ENCODE measurements at places on chromosomes 4 and X.

DNA sequence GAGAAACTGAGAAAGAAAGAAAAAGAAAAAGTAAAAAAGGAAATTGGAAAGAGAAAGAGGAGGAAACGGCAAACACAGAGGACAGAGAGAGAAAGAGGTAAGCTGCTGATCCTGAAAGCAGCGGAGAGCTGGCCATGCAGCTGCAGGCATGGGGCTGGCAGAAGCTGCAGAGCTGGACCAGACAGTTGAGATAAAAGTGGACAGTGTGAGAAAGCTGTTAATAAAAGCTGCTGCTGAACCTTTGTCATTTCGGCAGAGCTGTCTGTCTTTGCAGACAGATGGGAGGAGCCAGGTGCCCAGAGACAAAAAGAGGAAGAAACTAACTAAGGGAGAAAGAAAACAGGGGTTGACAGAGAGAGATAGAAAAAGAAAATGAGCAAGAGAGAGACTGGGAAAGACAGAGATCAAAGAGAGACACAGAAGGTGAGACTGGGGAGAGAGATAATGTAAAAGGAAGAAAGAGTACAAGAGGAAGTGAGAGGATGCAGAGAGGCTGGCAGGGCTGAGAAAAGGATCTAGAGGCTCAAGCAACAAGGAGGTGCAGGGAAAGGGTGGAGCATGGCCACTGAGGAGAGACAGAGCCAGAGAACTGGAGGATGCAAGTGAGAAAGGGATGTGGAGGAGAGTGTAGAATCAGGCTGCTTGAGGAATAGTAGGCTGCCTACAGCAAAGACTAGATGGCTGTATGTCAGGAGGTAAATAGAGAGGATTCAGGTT is 376.8 kb upstream of the FGF16 start:
- DNase-seq, result no peak

DNA sequence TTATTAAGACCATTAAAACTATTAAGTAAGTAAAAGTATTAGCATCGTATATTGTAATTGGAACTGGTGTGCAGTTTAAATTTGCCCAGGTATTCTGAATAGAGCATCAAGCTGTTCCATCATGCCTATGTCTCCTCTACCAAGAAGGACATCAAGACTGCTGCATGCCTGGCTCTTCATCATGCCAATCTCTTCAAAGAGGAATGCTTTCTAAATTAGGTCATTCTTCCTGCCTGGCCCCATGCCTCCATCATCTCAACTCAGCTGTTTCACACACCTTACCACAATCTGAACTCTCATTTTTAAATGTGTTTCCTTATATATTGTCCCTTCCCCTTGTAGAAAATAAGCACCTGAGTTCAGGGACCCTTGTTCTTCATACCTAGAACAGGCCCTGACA is 270.5 kb upstream of the PPARGC1A start:
- no peak for DNase-seq

GRCh38 chrX:126170720-126171119 is 4.6 kb upstream of the DCAF12L2 start:
- DNase-seq, result no peak

- DNase-seq, result peak; percentile 39
Observed at GRCh38 chr4:173119818-173120217, 48.8 kb upstream of the GALNT7 start.
